Activated CD8-positive, alpha-beta memory T cell treated with anti-CD3 and anti-CD28 coated beads for 1 hour (primary cell): ENCODE measurements at places on chromosomes 2 and 18.

GRCh38 chr2:144490017-144490416 lies 29.9 kb downstream of the ZEB2 start:
- no peak for DNase-seq

GRCh38 chr18:5294457-5295230 lies 882 bp downstream of the ZBTB14 start:
- DNase-seq, result peak; percentile 16

DNA sequence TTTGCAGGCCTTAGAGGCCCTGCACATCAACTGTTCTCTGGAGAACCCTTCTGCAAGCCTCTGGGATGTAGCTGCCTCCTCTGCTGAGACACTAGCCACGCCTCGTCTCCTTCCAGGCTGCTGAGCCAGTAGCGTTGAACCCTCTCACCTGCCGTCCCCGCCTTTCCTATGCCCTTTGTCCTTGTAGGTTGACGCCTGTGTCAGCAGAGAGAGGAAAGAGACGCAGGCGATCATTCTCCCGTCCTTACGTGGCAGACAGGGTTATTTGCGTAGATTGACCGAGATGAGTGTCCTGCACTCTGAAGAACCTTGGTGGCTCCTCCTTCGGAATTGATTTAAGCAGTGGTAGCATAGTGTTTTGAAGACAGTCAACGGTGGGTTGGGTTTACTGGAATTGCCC lies 27.8 kb downstream of the ID2 start:
- DNase-seq, result no peak

- DNase-seq, result no peak
Measured at GRCh38 chr18:78090584-78090983, 840.9 kb downstream of the GALR1 start.

DNA sequence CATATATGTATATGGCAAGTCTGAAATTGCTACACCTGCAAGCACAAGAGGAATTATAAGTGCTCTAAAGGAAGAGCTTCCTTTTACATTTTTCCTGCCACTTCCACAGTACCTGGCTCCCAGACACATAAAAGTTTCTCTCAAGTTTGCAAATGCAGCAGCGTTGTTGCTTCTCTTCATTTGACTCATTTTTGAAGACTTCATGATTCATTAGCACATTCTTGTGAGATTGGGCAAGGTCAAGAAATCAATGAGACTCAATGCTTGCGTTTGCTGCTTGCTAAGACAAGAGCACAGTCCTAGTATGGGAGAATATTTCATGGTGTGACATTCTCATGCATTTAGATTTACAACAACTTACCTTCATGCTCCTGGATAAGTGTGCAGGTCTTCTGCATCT lies 42.6 kb upstream of the PDCL3 start:
- no peak for DNase-seq

GRCh38 chr2:232319803-232320442 lies 58.6 kb upstream of the ALPP start:
- no peak for DNase-seq

DNA sequence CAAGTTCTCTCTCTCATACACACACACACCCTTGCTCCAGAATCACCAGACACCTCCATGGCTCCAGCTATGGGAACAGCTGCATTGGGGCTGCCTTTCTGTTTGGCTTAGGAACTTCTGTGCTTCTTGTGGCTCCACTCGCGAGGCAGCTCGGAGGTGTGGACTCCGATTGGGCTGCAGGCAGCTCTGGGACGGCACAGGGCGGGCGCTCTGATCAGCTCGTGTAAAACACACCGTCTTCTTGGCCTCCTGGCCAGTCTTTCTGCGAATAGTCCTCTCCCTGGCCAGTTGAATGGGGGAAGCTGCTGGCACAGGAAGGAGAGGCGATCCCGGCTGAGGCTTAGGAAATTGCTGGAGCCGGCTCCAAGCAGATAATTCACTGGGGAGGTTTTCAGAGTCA lies 22.4 kb downstream of the FOSL2 start:
- DNase-seq, result no peak
